Globus pallidus (tissue), 1 donor: ENCODE measurements at places on chromosomes 3 and 15.

GRCh38 chr15:71114887-71115566 lies at the start of gene THSD4:
THSD4 (plus strand) TSS chr15:71115471.
- peak; percentile 26 for DNase-seq

GRCh38 chr3:121545574-121546455 lies at the start of gene POLQ:
POLQ (minus strand) TSS chr3:121545988; CDS start chr3:121545877, 111 bp downstream.
- peak; percentile 95 for DNase-seq

- no peak for DNase-seq
These were observed 263.0 kb downstream of the EBLN2 start for GRCh38 chr3:73324203-73325155.

GRCh38 chr15:58632789-58633188 lies 116.7 kb downstream of the ADAM10 start:
- DNase-seq: peak; percentile 31

GRCh38 chr15:90262426-90262825 lies 3.0 kb upstream of the NGRN start:
- DNase-seq: no peak

GRCh38 chr3:84008623-84009022 lies 950.2 kb upstream of the CADM2 start:
- DNase-seq: no peak

DNA sequence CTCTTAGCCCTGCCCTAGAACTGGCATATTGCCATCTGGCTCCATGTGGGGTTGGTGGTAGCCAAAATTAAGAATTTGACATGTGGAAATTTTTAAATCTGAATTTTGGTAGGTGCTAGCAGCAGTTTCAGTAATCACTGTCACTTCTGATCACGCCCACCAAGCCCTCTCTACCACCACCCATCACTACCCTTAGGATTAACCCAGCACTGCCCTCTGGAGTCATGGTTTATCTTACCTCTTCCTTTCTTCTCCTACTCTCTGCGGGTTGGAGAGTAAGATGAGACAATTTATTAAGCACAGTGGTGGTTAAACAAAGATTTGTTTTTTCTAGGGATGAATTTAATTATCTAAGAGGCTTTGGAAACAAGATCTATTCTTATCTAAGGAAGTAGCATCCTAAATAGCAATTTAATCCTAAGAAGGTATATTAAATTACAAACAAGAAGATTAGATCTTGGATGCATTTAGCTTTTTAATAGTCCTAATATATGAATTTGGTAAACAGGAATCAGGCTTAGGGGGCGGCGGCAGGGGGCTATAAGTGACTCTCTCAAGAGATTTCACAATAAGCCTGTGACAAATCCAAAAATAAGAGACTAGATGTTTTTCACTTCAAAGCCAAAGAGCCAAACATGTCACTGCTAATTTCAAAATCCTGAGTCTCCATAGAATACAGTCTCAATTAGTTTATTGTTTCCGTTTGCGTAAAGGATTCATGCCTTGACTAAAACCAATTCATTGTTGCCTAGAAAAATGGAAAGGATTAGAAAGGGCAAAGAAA lies 498.4 kb upstream of the UBE2E2 start:
- DNase-seq: no peak

- DNase-seq: peak; percentile 68
These were observed 6.0 kb downstream of the DIPK2A start for GRCh38 chr3:143977341-143978262.

DNA sequence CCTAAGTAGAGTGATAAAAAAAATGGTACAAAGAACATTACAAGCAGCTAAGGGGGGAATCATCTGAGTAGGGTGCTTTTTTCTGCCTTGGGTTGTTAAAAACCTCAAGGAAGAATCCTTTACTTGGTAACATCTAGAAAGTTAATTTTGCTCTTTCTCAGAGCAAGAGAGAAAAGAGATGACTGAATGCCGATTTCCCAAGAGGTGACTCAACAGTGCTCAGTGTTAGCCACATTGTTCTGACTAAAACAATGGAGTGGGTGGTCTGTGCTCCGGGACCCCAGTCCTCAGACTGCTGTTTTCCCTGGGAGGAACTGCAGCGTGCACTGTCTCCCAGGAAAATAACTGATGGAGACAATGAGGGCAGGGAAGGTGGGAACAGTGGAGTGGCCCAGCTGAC lies 41.1 kb upstream of the RASGRP1 start:
- DNase-seq: no peak

DNA sequence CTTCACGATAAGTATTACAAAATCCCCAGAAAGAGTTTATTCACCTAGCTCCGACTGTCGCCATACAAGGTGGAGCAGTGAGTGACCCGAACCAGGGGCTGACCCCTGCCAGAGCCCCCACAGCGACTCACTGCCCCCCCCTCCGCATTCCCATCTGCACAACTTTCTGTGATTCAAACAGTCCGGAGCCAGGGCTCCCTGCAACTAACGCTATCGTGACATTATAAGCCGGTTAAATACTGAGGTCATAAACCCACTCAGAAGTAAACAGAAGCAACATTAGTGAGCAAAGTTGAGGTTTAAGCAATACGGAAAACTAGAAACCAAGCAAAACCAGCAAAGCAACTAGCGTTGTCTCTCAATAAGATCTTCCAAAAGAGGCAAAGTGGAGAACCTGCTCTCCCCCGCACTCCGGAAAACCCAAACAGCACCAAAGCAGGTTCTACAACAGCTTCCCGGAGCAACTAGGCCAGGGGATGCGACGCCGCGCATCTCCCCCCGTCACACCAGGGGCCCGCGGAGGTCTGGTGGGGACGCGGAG lies 642 bp downstream of the SCAP start:
- peak; percentile 11 for DNase-seq

GRCh38 chr3:124298951-124299350 lies 307.0 kb upstream of the ROPN1 start:
- DNase-seq: no peak

DNA sequence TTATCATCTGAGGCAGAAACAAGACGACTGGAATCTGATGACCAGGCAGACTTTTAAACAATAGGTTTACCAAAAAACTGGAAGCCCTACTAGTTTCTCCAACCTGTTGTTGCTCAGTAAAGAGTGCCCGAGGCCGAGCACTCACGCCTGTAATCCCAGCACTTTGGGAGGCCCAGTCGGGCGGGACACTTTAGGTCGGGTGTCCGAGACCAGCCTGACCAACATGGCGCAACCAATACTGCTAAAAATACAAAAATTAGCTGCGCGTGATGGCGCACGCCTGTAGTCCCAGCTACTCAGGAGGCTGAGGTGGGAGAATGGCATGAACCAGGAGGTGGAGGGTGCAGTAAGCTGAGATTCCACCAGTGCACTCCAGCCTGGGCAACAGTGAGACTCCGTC lies 1.1 kb upstream of the WDR5B start:
- no peak for DNase-seq

- no peak for DNase-seq
These were observed 26.0 kb downstream of the CFAP92 start for GRCh38 chr3:128967748-128968355.

DNA sequence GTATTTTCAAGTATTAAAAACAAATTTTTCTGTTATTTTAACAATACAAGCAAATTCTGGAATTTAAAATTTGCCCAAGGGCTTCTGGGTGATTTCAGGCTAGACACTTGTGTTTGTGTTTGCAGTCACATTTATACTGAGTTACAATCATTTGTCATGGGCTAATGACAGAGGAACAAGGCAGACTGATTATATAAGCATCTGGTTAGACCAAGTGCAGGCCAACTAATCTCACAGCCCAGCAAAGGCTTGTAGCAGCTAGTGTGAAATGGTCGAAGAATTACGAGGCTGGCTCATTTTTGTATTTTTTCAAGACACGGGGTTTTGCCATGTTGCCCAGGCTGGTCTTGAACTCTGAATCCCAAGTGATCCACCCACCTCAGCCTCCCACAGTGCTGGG lies 52.1 kb downstream of the CMTM8 start:
- no peak for DNase-seq

GRCh38 chr3:161607056-161607455 lies 110.4 kb downstream of the OTOL1 start:
- no peak for DNase-seq

DNA sequence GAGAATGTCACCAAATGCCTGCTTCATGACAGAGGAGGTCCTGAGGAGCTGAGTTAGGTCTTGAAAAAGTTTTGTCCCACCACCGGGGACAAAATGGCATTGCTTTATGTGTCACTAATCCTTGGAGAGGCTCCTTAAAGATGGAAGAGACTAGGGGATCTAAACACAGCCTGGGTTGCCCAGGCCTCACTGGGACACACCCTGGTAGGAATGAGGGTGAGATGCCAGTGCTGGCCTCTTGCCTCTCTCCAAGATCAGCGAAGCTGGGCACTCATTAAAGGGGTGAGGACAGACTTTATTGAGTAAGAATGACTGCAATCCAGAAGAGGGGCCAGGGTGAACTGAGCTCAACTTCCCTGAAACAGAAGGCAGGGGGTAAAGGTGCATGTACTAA lies 58.5 kb upstream of the KLF13 start:
- DNase-seq: no peak

GRCh38 chr15:74857671-74858368 lies 14.9 kb upstream of the ULK3 start:
- DNase-seq: no peak

DNA sequence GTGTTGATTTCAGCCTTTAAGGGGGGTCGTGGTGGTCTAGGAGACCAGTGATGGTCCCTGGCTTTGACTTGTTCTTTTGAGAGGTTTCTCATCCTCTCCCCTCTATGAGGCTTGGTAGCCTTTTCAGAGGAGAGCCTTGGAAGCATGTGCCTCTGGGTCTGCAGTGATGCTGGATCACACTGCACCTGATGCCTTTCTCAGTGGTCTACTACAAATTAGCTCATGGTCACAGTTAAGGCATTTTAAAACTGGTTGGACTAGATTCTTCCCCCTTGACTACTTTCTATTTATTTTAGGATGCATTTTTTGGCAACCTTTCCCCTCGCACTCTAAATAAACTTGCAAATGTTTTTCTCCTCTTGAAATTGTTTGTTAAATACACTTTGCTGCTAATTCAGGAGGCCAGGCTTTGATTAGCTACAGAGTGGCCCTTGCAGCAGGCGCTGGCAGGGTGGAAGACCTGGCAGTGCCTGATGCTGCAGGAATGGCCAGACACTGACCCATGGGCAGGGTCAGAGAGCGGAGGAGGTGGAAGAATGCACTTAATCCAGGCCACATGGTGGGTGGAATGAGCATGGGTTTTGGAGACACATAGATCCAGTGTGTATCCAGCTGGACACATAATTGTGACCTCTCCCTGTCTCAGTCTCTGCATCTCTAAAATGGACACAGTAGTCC lies 318.8 kb upstream of the CTDSPL start:
- no peak for DNase-seq

DNA sequence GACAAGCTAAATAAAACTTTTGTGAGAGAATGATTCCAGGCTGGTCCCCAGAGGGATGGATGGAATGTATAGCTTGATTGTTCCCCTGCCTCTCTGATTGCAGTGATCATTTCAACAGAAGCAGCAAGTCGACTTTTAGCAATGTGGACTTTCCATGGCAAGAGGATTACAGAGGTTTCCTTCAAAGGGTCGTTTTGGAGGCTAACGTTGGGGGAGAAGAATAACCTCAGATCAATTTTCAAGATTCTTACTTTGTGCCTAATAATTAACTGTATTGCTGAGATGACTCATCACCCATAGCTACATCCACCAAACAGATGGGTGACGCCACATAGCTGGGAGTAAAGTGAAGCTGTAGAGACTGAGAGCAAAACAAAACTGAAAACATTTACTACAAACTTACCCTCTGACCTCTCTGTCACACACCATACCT lies 79.9 kb downstream of the GTPBP8 start:
- no peak for DNase-seq

DNA sequence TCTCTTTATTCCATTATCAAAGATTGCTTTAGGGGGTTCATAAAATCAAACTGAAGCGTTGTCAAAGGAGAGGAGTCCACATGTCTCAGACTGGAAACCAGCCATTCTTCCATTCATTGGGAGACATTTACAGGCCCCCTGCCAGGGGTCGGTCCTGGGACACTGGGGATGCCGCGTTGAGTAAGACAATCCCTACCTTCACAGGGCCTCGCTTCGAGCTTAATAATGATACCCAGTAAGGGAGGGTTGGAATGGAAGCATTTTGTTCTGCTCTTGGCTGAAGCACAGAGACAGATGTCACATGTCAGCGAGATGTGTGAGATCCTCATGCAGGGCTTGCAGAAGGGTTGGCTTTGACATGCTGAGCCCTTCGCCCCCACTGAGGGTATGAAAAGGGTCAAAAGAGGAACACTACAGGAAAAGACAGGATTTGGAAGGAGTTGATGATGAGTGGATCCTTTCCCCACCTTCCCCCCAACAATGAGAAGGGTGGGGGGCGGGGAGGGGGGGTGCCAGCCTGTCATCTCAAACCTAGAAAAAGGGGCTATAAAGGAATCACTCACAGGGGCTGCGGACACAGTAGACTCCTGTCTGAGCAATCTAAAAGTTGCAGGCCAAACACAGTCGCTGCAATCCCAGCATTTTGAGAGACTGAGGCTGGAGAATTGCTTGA lies 25.6 kb upstream of the ARL8B start:
- no peak for DNase-seq

DNA sequence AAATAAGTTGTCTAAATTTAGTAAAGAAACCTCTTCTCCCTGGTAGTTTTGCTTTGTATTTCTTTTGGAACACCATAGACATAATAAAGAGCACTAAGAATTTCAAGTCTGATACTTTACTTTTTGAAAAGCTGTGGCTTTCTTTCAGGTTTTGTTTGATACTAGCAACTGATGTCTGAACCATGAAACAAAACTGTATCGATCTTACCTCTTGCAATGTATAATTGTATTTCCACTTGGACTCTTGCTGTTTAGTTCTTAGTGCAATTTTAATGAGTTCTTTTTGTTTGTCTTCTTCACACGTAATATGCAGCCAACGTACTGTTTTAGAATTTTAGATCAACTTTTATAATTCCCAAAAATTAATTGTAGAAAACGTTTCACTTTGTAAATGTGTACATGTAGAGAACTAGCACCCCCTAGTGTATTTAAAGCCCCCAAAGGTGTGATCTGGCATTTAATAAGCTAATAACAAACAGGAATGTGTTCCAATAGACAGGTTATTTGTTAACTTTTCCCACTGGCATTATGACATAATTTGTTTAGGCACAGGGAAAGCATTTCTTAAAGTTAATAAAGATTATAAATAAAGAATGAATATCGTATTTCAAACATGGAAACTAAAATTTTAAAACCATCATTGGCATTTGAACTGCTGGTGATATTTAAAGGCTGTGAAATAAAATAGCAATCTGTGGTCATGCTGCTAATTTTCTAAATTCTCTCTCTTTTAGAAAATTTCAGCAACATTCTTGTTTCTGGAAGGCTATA lies 289.1 kb upstream of the DNAJC19 start:
- DNase-seq: peak; percentile 30

- DNase-seq: no peak
These were observed 10.6 kb upstream of the MINDY2 start for GRCh38 chr15:58760385-58761009.

- no peak for DNase-seq
These were observed 76.1 kb upstream of the GAP43 start for GRCh38 chr3:115547207-115547606.

DNA sequence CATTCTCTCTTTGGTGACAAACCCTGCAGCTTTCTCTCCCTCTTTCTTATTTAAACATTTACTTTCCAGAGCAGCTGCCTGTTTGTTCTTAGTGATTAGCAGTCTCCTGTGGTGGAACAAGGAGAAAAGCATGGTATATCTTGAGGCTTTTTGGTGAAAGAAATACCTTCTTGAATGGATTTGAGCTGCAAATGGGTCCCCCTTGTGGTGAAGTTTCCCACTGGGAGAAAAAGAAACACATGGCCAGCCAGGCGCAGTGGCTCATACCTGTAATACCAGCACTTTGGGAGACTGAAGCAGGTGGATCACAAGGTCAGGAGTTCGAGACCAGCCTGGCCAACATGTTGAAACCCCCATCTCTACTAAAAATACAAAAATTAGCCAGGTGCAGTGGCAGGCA lies 48.3 kb upstream of the ACP3 start:
- no peak for DNase-seq
